Type B pancreatic cell (in vitro differentiated cells): ENCODE measurements at places on chromosomes 12 and 14. TPM values are rescaled to one million over a fixed set of nuclear protein-coding genes. Genes with fewer than 3 reads are reported as not detected.

DNA sequence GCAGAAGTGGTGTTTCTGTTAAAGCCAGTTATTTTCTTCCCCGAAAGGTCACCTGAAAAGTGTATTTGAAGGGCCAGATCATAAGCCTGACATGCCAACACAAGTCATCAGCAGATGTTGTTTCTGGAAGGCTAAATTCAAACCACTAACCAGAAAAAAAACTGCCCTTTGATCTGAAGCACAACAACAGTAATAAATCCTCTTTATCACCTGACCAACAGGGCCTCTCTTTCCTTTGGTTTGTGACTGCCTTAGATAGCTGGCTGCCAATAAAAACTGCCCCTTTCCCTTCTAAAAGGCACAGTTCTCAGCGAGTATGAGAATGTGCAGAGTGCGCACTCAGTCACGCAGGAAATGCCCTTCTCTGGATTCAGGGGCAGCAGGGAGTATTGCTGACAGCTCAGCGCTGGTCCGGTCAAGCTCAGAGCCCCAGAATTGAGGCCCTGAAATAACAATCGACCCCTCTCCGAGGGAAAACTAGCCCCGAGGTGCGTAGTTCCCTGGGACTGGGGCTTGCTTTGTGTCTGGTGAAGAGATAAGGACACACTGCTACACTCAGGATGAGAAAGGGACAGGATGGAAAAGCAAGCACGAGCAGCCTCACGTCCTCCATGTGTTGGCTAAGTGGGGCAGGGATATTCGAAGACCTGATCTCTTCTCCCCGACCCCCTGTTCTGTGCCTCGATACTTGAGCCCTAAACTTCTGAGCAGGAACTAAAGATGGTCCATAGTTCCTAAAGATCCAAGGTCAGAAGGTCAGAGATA, 184.2 kb upstream of the GZMB start:
- DNase-seq = no peak

EXOC5 gene
- total RNA-seq = 59.5 and 63.6 TPM in 2 replicates

- DNase-seq = no peak
Observed at GRCh38 chr12:121812921-121813896, 9.4 kb downstream of the SETD1B start.

CLEC6A gene
- total RNA-seq = not detected in 2 replicates

DNA sequence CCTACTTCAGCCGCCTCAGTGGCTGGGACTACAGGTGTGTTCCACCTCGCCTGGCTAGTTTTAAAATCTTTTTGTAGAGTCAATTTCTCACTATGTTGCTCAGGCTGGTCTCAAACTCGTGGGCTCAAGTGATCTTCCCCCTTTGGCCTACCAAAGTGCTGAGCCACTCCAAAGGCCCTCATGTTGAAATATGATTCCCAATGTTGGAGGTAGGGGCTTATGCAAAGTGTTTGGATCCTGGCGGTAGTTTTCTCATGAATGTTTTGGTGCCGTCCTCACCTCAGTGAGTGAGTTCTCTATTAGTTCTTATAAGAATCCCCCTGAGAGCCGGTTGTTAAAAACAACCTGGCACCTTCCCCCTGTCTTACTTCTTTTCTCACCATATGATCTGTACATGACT, 784.6 kb downstream of the TMTC2 start:
- DNase-seq = no peak

- DNase-seq = no peak
Observed at GRCh38 chr14:37864861-37865718, 269.7 kb downstream of the TTC6 start.

DNA sequence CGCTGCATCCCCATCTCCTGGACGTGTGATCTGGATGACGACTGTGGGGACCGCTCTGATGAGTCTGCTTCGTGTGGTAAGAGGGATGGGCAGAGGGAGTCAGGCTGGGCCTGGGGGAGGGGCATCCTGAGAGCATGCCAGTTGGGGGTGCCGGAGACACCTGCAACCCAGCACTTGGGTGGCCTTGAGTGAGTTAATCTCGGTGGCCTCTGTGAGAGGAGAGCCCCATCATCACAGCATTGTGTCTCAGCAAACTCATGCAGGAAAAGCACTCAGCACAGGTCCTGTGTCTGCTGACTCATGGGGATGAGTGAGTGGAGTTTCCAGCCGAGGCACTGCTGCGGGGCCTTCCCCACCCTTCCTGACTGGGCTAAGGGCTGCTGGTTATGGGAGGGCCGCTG, 19.6 kb upstream of the LRP1-AS start:
- no peak for DNase-seq

PUS1 gene
- 32.2 and 38.1 TPM in 2 replicates for total RNA-seq
